ENCODE measurements at places on chromosomes 1 and 21. TPM values are rescaled to one million over a fixed set of nuclear protein-coding genes. Genes with fewer than 3 reads are reported as not detected.

The ABCG1 gene
- 2.4 TPM for total RNA-seq

The ADGRL4 gene
- not detected for total RNA-seq

The RGS4 gene
- total RNA-seq = not detected

The CDC42BPA gene
- 11.4 TPM for total RNA-seq

The LAMC2 gene
- total RNA-seq = 16.0 TPM

The PROX1 gene
- 0.19 TPM for total RNA-seq

The AGT gene
- total RNA-seq = 0.13 TPM

The ECM1 gene
- 1.5 TPM for total RNA-seq

The EPRS1 gene
- total RNA-seq = 79.0 TPM

The AQP10 gene
- total RNA-seq = not detected

The HSD17B7 gene
- total RNA-seq = 7.1 TPM

The RHBDL2 gene
- total RNA-seq = 2.3 TPM

Data from A549 treated with dexamethasone at 1 μM for 4 hours (cell line).